ENCODE measurements at places on chromosomes 7 and 10. TPM values are rescaled to one million over a fixed set of nuclear protein-coding genes. Genes with fewer than 3 reads are reported as not detected.

DNA sequence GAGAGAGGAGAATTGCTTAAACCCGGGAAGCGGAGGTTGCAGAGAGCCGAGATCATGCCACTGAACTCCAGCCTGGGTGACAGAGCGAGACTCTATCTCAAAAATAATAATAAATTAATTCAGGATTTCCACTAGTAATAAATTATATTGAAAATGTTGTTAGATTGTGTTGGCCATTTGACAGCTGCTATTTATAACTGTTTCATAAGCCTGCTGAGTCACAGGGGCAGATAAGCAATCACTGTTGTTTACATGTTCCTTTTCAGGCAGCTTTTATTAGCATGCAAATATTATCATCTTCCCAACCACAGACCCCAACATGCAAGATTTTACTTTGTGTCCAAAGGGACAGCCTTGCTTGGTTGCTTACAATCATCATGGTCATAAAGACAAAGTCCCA lies 49.5 kb upstream of the ZNF138 start:
- no peak overlapping the region for H3K4me3 ChIP-seq
- no peaks in the 10 kb centered on the region for H3K36me3 ChIP-seq
- no peak overlapping the region for H3K27ac ChIP-seq
- no peaks in the 10 kb centered on the region for H3K4me1 ChIP-seq

DNA sequence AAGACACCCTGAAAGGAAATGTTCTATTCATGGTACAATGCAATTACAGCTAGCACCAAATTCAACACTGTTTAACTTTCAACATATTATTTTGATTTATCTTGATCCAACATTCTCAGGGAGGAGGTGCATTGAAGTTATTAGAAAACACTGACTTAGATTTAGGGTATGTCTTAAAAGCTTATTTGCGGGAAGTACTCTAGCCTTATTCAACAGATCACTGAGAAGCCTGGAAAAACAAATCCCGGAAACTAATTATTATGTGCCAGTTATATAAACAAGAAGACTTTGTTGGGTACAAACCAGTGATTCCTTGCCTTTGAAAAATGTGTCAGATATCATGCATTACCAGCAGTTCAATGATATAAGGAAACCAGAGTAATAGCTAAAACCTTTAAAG lies 160.1 kb downstream of the CFTR start:
- H3K4me1 ChIP-seq, result no peaks in the 10 kb centered on the region
- no peak overlapping the region for H3K4me3 ChIP-seq
- H3K36me3 ChIP-seq, result no peaks in the 10 kb centered on the region
- H3K27ac ChIP-seq, result no peak overlapping the region
- no peaks in the 10 kb centered on the region for H3K27me3 ChIP-seq

GRCh38 chr10:132111121-132111731 lies 45.5 kb downstream of the JAKMIP3 start:
- DNase-seq, result no peak
- no peaks in the 10 kb centered on the region for H3K27me3 ChIP-seq
- H3K36me3 ChIP-seq, result no peaks in the 10 kb centered on the region
- no peak overlapping the region for H3K4me3 ChIP-seq

GRCh38 chr7:26815426-26815825 lies 49.0 kb downstream of the SKAP2 start:
- H3K27me3 ChIP-seq, result no peaks in the 10 kb centered on the region
- H3K27ac ChIP-seq, result no peak overlapping the region
- no peaks in the 10 kb centered on the region for H3K36me3 ChIP-seq
- no peaks in the 10 kb centered on the region for H3K4me1 ChIP-seq
- no peak for DNase-seq
- no peak overlapping the region for H3K4me3 ChIP-seq

PTEN gene
- polyA plus RNA-seq, result 26.2 TPM

OR2A42 gene
- not detected for polyA plus RNA-seq

GALNT17 gene
- polyA plus RNA-seq, result 0.87 TPM

TCERG1L gene
- polyA plus RNA-seq, result not detected

FOXP2 gene
- polyA plus RNA-seq, result 0.93 TPM
